Hypothalamus (tissue), 51 donors: ENCODE measurements at places on chromosomes 4 and X.

DNA sequence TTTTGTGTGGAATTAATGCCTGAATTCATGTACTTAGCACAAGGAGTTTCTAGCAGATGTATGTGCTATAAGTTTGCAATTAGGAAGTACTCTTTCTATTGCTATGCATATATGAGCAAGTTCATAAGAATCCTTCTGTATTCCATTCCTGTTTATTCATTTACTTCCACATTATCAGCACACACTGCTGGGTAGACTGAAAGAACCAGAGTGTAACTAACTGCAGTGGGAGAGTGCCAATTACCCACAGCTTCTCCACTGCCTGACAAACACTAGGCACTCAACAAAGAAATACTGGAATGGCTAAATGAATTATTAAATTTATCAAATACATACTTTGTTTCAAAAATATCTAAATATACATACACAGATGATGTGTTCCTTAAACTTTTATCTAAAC lies 219.6 kb downstream of the CAMK2D start:
- no peak for DNase-seq

DNA sequence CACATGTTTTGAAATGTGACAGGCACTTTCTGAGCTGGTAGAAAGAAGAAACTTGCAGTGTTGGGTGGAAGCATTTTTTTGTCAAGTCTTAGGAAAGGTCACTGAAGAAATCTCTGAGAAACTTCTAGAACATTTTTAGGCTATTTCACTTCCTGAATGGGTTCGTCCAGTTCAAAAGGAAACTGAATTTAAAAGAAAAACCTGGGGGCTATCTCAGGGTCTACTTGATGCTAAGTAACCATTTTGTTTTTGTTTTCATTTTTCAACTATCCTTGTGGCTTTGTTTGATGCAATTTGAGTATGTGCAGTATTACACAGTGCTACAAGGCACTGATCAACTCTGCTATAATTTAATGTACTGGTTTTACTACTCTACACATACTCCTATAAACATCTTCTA lies 34.0 kb upstream of the AMOT start:
- no peak for DNase-seq

DNA sequence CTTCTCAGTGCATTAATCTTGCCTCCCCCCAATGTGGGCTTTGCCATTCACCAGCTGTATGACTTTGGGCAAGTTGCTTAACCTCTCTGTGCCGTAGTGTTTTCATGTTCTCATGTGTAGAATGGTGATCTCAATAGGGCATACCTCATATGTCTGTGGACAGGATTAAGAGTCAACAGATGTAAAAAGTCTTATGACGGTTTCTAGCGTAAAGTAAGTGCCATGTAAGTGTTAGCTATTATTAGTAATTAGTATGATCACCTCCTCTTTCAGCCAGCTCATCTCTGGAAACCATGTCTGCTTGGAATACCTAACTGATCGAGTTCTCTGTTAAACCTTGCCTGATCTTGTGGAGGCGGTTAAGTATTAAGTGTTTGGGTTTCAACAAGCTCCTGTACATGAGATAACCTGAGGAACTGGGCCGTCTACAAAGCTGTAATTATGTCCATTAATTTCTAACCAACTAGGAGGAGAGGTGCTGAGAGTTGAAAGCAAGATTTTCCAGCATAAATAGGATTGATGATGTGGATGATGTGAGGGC lies 66.3 kb downstream of the TSC22D3 start:
- DNase-seq = no peak

GRCh38 chr4:74531963-74532794 lies 87.2 kb downstream of the AREG start:
- no peak for DNase-seq

DNA sequence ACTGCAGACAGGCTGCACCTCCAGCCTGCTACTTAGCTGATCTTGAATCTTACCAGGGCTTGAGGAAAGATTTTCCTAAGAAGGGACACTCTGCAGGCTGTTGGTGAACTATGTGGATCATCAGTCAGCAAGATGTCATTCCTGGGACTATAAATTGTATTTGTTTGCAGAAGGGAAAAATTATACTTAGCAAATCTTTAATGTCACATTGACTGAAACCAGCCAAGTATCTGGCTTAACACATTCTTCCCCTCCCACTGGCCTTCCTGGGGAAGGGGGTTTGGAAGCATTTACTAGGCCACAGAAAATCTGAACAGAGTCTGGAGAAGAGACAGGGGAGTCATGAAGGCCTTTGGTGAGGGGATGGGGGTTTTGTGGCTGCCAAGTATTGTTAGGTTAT lies 156.7 kb upstream of the EOLA2 start:
- no peak for DNase-seq
